Lung (tissue), 17 donors: ENCODE measurements at places on chromosomes 1 and 21. TPM values are rescaled to one million over a fixed set of nuclear protein-coding genes. Genes with fewer than 3 reads are reported as not detected.

DNA sequence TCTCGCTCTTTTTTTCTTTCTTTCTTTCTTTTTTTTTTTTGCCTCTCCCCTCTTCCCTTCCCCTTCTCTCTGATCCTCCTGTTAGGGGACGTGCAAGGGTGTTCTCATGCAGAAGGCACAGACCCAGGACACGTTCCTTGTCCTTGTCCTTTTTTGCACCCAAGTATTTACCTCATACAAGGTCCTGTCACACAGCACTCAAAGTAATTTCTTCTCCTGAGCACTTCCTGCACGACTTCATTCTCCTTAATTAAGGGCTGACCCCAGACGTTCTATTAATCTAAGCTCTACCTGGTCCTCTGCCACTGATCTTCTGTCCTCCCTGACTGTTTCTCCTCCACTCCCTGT, 424 bp upstream of the PCNX2 start:
- no peaks in the 10 kb centered on the region for H3K27me3 ChIP-seq
- no peak overlapping the region for H3K27ac ChIP-seq
- H3K36me3 ChIP-seq: no peaks in the 10 kb centered on the region
- H3K4me1 ChIP-seq: no peaks in the 10 kb centered on the region
- no peak for DNase-seq
- no peak overlapping the region for H3K4me3 ChIP-seq

- peaks cover 19% of the 10 kb centered on the region for H3K4me1 ChIP-seq
- H3K4me3 ChIP-seq: peak overlapping the region; percentile 57
- no peaks in the 10 kb centered on the region for H3K27me3 ChIP-seq
- peak overlapping the region; percentile 99 for H3K27ac ChIP-seq
- no peaks in the 10 kb centered on the region for H3K36me3 ChIP-seq
These were observed 2.0 kb downstream of the MAPKAPK2 start for GRCh38 chr1:206686478-206687249.

DNA sequence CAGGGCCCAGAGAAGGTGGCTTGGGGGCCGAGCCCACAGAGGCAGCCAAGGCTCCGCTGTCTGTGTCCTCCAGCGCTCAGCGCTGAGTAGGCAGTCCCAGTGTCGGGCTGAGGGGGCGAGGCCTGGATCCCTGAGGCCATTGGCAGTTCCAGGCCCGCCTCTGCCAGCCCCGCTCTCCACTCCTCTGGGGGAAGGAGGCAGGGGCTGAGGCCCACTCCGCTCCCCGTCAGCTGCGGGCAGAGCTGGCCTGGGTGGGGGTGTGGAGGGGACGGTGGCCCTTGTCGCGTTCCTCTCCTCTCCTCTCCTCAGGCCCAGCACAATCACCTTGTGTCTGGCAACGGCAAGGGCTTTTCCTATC, 132.8 kb downstream of the CASZ1 start:
- peaks cover 3% of the 10 kb centered on the region for H3K4me1 ChIP-seq
- no peaks in the 10 kb centered on the region for H3K27me3 ChIP-seq
- peak overlapping the region; percentile 89 for H3K27ac ChIP-seq
- H3K36me3 ChIP-seq: peaks cover 4% of the 10 kb centered on the region
- peak; percentile 90 for DNase-seq

DNA sequence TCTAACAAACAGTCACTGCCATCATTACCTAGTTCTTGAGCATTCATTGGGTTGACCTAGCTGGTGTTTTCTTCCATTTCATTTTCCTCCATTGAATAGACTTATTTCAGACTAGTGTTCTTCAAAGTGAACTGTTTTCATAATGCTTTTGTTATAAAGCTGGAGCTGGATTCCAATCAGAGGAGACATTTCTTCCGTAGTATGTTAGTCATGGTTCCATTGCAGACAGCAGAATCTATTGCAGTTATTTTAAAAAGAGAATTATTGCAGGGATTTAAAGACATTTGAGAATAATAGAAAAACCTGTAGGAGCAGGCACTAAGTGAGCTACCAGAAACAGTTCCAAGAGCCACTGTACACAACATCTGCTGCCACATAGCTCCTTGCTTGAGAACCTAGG, 50.0 kb downstream of the HHAT start:
- no peaks in the 10 kb centered on the region for H3K27me3 ChIP-seq
- no peak for DNase-seq
- no peaks in the 10 kb centered on the region for H3K36me3 ChIP-seq
- H3K4me3 ChIP-seq: no peak overlapping the region
- H3K27ac ChIP-seq: no peak overlapping the region

GRCh38 chr21:22438428-22439086, 1440.3 kb downstream of the NCAM2 start:
- no peak for DNase-seq
- no peak overlapping the region for H3K27ac ChIP-seq
- H3K4me3 ChIP-seq: no peak overlapping the region
- H3K27me3 ChIP-seq: no peaks in the 10 kb centered on the region

DNA sequence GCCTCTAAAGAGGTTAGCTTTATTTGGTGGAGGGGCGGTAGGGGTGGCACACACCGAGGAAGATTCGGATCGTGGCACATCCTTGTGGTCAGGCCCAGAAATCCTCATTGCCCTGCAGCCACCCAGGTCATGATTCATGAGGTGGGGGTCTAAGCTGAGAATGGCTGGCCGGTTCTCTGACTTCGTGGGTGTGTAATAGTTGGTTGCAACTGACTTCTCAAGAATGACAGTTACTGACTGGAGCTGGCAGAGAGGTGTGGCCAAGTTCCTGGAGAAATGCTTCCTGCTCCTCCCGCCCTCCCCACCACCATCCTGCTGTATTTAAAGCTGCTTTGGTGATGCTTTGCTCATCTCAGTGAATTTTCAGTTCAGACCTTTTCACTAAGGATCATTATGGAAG, 198.6 kb downstream of the KIF26B start:
- no peaks in the 10 kb centered on the region for H3K27me3 ChIP-seq
- no peaks in the 10 kb centered on the region for H3K36me3 ChIP-seq
- DNase-seq: no peak

DNA sequence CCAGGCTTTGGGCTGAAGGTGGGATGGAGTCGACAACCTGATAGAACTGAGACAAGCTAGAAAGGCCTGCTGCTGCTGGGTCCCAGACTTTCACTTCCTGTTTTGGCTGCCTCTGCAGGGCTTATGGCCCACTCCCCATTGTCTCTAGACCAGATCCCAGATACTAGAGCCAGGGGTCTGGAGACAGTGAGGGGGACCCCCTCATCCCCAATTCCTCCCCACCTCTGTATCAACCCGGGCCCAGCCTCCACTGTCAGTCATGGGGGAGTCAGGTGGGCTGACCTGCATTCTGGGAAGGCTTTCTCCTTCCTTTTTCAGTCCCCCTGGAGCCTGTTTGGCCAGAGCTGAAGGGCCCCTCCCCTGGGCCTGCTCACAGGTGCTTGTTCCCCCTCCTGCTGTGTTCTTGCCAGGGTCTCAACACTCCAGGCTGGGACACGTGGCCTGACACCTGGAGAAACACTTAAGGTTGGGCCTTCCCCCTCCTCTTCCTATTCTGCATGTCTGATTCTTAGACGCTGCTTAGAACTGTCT, 18.0 kb upstream of the ETV3L start:
- H3K27me3 ChIP-seq: no peaks in the 10 kb centered on the region
- no peak overlapping the region for H3K27ac ChIP-seq
- H3K4me3 ChIP-seq: no peak overlapping the region
- H3K4me1 ChIP-seq: peaks cover 3% of the 10 kb centered on the region
- H3K36me3 ChIP-seq: no peaks in the 10 kb centered on the region

DNA sequence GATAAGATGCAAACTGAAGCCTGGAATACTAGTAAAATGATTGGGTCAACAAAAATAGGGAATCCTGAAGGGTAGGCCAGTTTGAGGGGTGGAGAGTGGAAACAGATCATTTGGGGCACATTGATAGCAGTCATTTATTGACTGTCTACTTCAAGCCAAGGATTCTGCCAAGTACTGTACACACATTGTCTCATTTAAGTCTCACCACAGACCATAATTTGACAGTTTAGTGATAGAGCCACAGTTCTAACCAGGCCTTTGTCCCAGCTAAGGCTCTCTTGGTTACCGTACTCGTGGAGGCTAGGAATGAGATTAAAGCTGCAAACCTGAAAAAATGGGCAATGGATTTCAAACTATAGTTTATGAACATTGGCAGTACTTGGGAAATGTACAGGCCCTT, 11.2 kb downstream of the RBM15 start:
- no peak overlapping the region for H3K4me3 ChIP-seq
- H3K27me3 ChIP-seq: no peaks in the 10 kb centered on the region
- H3K4me1 ChIP-seq: peaks cover 6% of the 10 kb centered on the region
- no peak for DNase-seq
- peaks cover 12% of the 10 kb centered on the region for H3K36me3 ChIP-seq

- DNase-seq: no peak
- H3K36me3 ChIP-seq: no peaks in the 10 kb centered on the region
- H3K27ac ChIP-seq: no peak overlapping the region
- no peaks in the 10 kb centered on the region for H3K4me1 ChIP-seq
These were observed 49.2 kb upstream of the ATP5PO start for GRCh38 chr21:33964706-33965325.

GRCh38 chr1:173507205-173507846, 30.2 kb downstream of the PRDX6 start:
- no peaks in the 10 kb centered on the region for H3K27me3 ChIP-seq
- DNase-seq: peak; percentile 64
- peak overlapping the region; percentile 57 for H3K27ac ChIP-seq
- no peaks in the 10 kb centered on the region for H3K36me3 ChIP-seq

DNA sequence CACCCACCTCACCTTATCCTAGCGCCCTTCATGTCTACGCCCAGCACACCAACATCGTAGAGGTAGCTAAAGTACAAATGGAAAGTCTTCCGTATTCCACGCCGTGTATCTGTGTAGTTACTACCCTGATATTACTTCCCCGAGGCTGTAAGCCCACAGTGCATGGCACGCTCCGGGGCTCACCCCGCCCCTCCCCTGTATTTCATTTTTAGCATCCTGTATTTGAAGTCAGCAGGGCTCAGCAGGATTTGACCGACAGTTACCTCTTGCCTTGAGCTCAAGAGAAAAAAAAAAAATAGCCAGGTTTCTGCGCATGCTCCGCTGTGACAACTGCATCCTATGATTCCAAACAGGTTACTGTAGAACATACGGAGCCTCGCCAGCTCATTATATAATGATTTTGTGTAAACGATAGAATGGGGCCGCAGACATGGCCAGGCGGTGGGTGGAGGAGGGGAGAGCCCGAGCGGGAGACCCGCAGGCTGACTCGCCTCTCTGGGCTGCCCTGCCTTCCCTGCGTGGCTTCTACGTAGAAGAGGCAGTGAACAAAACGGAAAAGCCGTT, 1.3 kb downstream of the ABCG1 start:
- no peaks in the 10 kb centered on the region for H3K36me3 ChIP-seq
- peak overlapping the region; percentile 67 for H3K4me3 ChIP-seq
- no peaks in the 10 kb centered on the region for H3K27me3 ChIP-seq
- peaks cover 3% of the 10 kb centered on the region for H3K4me1 ChIP-seq

GRCh38 chr21:25541042-25541441, 66.2 kb downstream of the MRPL39 start:
- H3K27me3 ChIP-seq: no peaks in the 10 kb centered on the region
- no peak overlapping the region for H3K27ac ChIP-seq
- H3K36me3 ChIP-seq: no peaks in the 10 kb centered on the region
- no peaks in the 10 kb centered on the region for H3K4me1 ChIP-seq
- no peak for DNase-seq
- H3K4me3 ChIP-seq: no peak overlapping the region

DNA sequence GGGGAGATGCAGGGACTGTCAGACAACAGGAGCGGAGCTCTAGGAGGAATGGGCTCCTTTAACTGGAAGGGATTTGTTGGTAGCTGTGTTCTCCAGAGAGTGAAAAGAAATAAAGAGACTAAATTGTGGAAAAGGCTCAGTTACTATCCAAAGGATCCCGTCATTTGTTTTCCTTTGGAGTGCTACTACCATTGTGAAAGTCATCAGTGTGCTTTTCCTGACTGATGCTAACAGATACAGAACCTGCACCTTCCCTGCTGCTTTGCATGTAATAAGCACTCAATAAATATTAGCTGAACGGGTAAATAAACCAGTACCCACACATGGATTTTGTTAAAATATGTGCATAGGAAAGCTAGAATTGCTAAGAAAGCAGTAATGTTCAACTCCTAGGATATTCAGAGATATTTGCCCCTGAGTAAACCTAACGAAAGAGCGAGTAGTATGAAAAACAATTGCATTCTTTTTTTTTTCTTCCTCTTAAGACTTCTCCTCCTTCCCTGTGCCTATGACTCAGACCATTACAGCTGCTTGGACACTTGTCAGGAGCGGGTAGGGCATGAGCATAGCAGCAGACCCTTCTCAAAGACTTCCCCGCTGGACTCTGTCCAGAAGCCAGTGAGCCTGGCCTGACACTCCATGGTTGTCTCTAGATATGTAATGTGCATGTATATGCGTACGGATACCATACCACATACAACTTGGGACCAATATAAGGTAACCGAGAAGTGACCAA, 41.7 kb downstream of the PTGFRN start:
- H3K27ac ChIP-seq: peak overlapping the region; percentile 64
- H3K4me3 ChIP-seq: no peak overlapping the region
- H3K4me1 ChIP-seq: peaks cover 3% of the 10 kb centered on the region
- H3K27me3 ChIP-seq: no peaks in the 10 kb centered on the region

DNA sequence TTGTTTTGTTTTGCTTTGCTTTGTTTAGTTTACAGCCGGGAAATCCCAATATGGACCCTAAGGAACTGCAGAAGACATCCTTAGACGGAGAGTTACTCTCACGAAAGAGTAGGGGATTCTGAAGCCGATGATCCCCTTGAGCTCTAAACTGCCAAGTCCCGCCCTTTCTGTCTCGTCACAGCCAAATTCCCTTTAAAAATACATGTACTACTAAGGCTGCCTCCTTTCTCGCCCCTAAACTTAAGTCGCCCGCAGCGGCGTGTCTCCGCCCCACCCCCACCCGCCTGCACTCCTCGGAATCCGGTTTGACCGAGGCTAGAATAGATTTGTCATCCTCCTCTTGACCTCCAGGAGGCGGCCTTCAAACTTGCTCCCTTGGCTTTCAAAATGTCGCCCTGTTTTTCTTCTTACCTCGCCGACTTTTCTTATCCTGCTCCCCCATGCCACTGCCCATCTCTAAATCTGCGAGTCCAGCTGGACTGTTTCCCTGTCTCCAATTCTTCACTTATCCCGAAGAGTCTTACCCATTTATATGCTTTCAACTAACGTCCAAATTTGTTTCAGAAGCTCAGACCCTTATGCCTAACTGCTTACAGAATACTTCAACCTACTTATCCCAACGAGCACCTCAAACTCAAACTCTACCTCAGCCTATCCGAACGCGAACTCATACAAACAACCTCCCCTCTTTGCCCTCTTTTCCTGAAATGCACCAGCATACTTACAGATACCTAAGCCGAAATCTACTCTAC, 10.9 kb upstream of the BOLA1 start:
- H3K4me3 ChIP-seq: no peak overlapping the region
- no peak for DNase-seq
- H3K27ac ChIP-seq: peak overlapping the region; percentile 98
- no peaks in the 10 kb centered on the region for H3K36me3 ChIP-seq
- peaks cover 26% of the 10 kb centered on the region for H3K4me1 ChIP-seq

DNA sequence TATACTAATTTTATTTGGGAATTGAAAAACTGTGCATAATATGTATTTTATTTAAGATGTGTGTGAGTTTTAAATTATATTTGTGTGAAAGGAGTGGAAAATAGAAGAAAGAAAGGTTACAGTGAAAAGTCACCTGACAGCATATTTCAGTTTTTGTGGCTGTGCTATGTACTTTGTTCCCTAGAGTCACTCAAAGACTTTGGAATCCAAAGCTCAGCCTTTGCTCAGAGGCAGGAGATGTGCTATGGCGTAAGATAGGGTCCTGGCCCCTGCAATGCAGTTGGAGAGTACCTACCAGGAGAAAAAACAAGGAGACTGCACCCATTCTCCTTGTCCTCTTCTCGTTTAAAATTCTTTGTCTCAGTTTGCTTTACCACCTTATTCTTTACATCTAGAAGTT, 2.9 kb downstream of the CCDC30 start:
- DNase-seq: no peak
- H3K4me1 ChIP-seq: no peaks in the 10 kb centered on the region
- H3K4me3 ChIP-seq: no peak overlapping the region
- no peaks in the 10 kb centered on the region for H3K27me3 ChIP-seq
- no peaks in the 10 kb centered on the region for H3K36me3 ChIP-seq

The BMP8A gene
- 0.68 TPM for total RNA-seq

The PGLYRP4 gene
- total RNA-seq: 1.0 TPM

The PBX1 gene
- total RNA-seq: 58.0 TPM

The LRRC3 gene
- total RNA-seq: 2.8 TPM
